Hematopoietic multipotent progenitor cell (in vitro differentiated cells): ENCODE measurements at places on chromosomes 5 and 9.

DNA sequence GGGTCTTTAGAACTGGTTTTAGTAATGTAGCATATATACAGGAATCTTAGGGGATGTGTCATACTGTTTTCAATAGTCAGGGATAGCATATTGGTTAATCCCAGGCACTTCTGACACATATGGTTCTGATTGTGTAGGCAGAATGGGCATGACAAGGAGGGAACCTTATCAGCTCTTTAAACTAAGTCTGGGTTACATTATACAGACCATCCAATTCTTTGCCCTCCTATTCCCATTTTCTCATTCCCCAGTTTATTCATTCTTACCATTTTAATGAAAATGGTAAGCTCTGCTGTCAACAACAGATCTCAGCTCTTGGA lies 85.1 kb downstream of the NDUFAF2 start:
- DNase-seq, result no peak

DNA sequence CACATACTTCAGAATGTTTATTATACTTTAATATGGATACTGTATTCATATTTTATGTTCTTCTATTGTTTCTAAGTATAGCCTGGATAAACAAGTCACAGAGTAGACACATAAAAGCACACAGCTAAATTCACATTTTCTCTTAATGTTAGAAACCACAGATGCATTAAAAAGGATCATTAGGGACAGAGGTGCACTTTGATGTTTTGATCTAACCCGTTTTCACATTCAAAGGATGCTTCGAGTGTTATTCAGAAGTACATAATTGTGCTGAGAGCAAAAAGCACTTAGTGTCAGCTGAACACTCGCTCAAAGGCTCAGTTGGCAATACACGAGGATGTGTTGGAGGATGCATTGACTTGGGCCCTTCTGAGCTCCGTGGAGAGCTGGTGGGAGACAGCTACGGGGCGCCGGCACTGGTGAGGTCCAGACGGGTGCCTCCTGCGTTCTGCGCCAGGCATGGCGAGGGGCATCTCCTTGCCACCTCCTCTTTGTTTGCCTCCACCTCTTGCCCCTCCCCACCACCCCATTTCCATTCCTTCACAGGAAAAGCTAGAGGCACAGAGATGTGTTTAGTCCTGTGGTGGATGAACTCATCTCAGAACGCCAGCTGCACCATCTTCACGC lies 35.5 kb downstream of the MED10 start:
- no peak for DNase-seq

- no peak for DNase-seq
Measured at GRCh38 chr5:102483736-102484135, 15.1 kb downstream of the SLCO6A1 start.

- DNase-seq, result no peak
Measured at GRCh38 chr5:89755024-89755423, 654.5 kb downstream of the CETN3 start.
